Right ventricle myocardium inferior (tissue), 1 donor: ENCODE measurements at places on chromosomes 6 and 20.

DNA sequence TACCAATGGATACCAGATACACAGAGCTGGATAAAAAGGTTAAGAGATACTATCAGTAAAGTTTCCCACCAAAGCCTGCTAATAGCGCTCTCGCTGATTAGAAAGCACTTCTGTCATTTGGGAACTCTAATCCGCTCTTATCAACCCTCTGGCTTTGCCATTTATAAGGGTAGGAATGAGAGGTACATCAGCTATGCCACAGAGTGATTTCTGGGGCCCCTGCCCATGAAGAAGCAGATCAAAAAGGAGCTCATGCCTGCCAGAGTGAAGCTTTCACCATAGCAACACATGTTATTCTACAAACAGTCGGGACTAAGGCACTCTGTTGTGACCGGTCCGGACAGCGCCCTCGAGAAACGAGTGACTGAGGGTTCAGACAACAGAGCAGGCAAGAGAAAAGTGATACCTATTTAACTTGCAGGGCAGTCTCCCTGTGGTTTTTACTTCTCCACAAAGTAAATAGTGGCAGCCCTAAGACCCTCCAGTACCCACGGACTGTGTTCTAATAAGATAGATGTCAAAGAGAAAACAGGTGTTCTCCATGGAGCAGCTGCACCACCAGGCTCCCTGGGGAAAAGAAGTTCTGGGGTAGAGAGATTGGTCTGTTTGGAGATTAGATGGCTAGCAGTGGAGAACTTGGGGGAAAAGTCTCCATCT, 5.6 kb downstream of the TRAM2 start:
- DNase-seq, result no peak

GRCh38 chr20:51400051-51400926, 142.2 kb downstream of the NFATC2 start:
- no peak for DNase-seq

DNA sequence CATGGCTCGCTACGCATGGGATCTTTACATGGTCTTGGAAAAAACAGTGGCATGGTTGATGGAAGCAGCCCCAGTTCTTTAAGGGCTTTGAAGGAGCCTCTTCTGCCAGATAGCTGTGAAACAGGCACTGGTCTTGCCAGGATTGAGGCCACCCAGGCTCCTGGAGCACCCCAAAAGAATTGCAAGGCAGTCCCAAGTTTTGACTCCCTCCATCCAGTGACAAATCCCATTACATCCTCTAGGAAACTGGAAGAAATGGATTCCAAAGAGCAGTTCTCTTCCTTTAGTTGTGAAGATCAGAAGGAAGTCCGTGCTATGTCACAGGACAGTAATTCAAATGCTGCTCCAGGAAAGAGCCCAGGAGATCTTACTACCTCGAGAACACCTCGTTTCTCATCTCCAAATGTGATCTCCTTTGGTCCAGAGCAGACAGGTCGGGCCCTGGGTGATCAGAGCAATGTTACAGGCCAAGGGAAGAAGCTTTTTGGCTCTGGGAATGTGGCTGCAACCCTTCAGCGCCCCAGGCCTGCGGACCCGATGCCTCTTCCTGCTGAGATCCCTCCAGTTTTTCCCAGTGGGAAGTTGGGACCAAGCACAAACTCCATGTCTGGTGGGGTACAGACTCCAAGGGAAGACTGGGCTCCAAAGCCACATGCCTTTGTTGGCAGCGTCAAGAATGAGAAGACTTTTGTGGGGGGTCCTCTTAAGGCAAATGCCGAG, 78.2 kb downstream of the ASXL1 start:
- DNase-seq, result no peak

DNA sequence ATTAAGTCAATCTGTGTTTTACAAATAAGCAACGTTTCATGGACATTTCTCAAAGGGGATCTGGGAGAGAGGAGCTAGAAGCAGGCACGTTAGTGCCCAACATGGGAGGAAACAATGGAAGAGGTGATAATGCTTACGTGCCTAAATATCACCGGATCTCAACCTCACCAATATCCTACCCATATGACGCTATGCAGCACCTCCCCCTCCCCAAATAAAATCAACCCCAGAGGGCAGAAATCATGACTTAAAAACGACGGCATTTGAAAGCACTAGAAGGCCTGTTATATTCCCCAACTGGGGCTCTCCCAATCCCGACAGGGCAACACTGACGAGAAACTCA, 425 bp downstream of the HBS1L start:
- no peak for DNase-seq

DNA sequence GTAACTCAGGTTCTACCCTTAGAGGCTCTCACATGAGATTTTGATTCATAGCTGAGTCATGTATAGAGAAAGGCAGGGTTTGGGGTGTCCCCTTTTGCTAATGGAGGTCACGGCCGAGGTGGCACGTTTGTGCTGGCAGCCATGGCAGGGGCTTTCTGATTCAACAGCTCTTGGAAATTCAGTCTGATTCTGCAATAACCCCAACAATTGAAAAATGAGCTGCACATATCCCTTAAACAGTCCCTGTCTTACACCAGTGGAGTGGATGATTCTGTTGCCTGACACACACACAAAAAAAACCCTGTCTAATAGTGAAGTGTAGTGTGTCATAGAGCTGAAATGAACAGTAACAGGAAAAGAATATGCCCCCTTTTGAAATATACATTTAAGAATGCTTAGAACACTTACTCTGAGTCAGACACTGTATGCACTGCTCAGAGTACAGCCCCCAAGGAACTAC, 40.4 kb upstream of the ARG1 start:
- no peak for DNase-seq

- no peak for DNase-seq
Observed at GRCh38 chr20:41234041-41234440, 83.5 kb downstream of the ZHX3 start.

- no peak for DNase-seq
Observed at GRCh38 chr6:163714179-163714578, 299.7 kb downstream of the QKI start.

DNA sequence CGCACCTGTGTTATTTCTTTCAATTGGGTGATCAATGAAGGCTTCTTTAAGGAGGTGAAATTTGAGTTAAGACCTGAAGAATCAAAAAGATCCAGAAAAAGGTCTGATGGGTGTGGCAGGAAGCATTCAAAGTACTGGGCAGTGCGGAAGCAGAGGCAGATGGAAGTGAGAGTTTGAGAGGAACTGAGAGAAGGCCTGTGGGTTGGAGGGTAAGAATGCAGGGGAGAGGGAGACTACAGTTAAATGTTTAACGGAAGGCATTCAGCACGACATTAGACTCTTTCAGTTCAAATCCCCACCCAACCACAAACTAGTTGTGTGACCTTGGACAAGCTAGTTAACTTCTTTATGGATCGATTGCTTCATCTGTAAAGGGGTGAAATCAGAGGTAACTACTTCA, 50.5 kb upstream of the GCM1 start:
- no peak for DNase-seq

GRCh38 chr6:111767752-111768430, 105.4 kb downstream of the FYN start:
- no peak for DNase-seq

- no peak for DNase-seq
Observed at GRCh38 chr6:31580438-31580740, 1.8 kb downstream of the LTB start.
